CD4-positive, alpha-beta T cell (primary cell): ENCODE measurements at places on chromosomes 16 and 17. TPM values are rescaled to one million over a fixed set of nuclear protein-coding genes. Genes with fewer than 3 reads are reported as not detected.

The TP53TG3F gene
- not detected for total RNA-seq

The KRT36 gene
- total RNA-seq, result not detected

The SLC16A11 gene
- total RNA-seq, result 1.4 TPM

The CD300LF gene
- 1.0 TPM for total RNA-seq

The GPR142 gene
- total RNA-seq, result not detected

GRCh38 chr17:49708515-49709183, 885 bp upstream of the SLC35B1 start:
- no peak for DNase-seq

DNA sequence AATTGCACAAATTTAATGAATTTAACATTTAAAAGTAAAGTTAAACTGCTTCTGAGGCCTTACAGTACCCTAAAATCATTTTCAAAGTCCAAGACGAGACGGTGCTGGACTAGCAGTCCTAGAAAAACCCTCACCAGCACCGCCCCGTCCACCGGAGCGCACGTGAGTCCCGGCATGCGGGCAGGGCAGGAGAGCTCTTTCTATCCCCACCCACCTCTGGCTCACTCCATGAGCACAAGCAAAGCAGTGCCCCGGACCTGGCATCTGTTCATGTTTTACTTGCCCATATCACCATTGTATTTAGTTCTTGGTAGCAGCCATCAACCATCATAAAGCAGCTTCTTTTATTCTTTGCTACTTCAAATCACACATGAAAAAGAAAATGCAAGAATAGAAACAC, 41.7 kb downstream of the ANKRD11 start:
- no peak for DNase-seq

GRCh38 chr17:80884811-80885210, 106.8 kb upstream of the CHMP6 start:
- no peak for DNase-seq

DNA sequence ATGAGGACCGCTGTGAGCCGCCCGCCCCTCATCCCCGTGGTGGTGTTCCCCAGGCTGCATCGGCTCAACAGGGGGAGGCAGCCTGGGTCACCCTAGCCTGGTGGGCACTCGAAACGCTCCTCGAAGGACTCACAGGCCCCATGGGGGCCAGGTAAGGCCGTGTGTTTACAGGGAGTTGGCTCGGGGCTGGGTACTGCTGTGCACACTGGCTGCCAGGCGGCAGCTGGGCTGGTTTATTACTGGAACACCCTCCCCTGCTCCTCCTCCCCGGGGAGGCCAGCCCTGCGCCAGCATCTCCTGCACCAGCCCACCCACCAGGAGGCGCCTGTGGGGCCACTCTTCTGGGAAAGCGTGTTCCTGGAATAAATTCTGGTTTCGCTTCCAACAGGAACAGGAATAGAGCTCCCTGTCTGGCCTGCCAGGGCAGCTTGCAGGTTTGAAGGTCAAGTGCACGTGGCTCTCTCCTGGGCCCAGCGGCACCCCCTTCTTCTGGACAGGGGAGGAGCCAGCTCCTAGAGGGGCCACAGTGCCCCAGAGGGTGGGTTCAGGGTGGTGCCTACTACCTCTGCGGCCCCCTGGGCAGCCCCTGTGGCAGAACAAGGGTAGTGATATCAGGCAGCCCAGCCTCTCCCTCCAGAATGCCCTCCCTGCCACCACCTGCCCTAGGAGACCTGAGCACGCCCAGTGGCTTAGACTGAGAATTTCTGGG, 11.3 kb downstream of the MCRIP1 start:
- DNase-seq, result no peak

DNA sequence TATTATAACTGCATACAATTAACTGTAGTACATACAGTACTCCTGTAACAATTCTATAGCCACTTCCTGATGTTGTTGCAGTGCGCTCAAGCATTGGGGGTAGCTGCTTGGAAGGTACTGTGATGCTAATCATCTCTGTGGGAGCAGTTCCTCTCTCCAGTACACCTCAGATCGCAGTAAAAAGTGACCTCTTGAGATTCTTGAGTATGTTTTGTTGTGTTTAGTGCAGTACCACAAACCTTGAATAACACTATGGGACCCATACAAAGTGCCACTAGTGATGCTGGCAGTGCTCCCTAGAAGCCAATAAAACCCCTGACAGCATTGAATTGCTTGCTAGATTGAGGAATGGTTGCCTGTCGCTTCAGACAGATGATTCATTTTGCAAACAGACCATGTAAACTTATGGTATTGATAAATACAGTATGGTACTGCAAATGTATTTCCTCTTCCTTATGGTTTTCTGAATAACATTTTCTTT, 193.0 kb downstream of the SPECC1 start:
- DNase-seq, result no peak

GRCh38 chr16:54438469-54438868, 151.9 kb upstream of the IRX3 start:
- DNase-seq, result no peak

DNA sequence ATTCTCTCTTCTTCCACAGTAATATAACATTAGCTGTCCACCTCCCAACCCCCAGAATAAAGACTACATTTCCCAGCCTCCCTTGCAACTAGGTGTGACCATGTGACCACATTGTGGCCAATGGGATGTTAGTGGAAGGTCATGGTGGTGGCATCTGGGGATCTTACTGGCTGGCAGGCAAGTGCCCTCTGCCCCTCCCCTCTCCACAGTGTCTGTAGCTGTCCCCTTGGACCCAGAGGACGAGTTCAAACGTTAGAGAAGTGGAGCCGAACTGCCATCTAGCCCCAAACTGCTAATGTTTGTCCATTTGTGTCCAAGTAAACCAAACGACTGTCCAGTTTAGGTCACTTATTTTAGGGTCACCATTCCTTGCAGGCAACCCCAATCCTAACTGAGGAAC, 26.6 kb upstream of the KCNG4 start:
- DNase-seq, result peak; percentile 54

- DNase-seq, result no peak
Observed at GRCh38 chr17:79965806-79966205, 69.9 kb downstream of the TBC1D16 start.

GRCh38 chr17:50850640-50851039, 15.3 kb downstream of the WFIKKN2 start:
- DNase-seq, result no peak

GRCh38 chr16:26087091-26087490, 395.3 kb downstream of the HS3ST4 start:
- DNase-seq, result no peak

GRCh38 chr17:72618001-72618509, 474.4 kb downstream of the SLC39A11 start:
- DNase-seq, result peak; percentile 29

- DNase-seq, result no peak
Observed at GRCh38 chr16:3101841-3102470, 2.9 kb upstream of the ZSCAN10 start.
